ENCODE measurements at places on chromosomes 11 and 22.

GRCh38 chr11:39374963-39375698, 2084.3 kb downstream of the LRRC4C start:
- peak; percentile 3 for DNase-seq

DNA sequence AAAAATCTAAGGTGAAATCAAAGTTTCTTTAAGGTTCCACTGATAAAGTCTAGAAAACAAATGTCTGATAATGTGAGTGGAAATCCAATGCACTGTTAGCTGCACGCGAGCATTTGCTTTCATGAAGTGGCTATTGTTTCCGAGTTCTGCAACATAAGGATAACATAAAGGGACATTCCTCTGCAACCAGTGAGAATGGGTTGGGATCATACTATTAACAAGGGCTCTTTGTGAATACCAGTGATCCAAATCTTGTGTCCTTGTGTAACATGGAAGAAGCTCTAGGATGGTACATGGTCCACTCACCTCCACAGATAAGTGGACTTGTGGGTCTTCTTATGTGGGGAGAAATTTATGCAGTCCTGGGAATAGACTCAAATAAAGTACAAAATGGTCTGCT, 24.6 kb downstream of the APIP start:
- no peak for DNase-seq

GRCh38 chr22:29207562-29208501, 2.1 kb downstream of the EMID1 start:
- DNase-seq = peak; percentile 14

DNA sequence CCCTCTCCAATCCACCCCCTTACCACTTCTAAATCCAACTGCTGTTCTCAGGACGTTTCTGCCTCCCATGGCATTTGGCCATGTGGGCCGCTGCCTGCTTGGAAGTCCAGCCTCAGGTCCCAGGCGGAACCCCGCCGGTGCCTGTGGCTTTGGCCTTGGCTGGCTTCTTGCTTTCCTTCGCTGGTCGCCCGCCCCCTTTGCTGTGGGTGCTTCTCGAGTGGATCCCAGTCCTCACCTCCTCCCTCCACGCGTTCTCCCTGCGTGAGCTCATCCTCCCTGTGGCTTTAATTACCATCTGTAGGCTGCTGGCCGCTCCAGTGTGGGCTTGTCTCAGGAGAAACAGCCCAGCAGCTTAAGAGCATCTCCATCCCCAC, 111.7 kb downstream of the NECTIN1 start:
- DNase-seq = no peak

- no peak for DNase-seq
These were observed 10.4 kb upstream of the OR10V1 start for GRCh38 chr11:59724066-59724465.

DNA sequence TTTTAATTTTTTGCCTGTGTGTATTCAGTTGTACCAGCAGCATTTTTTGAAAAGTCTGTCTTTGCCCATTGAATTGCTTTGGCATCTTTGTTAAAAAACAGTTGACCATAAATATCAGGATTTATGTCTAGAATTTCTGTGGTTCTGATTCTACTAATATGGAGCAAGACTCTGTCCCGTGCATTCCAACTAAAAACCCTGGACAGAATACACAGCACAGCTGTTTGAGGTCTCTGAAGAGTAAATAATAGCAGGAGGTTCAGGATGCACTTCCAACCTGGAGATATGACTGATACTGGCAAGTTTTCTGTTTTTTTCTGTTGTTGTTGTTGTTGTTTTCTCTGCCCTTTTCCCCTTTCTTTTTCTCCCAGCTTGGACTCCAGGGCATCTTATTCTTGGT, 141.9 kb downstream of the TMEM135 start:
- no peak for DNase-seq

GRCh38 chr11:68933605-68934320, 30.1 kb downstream of the IGHMBP2 start:
- DNase-seq = no peak

GRCh38 chr22:37896939-37897338, 9.2 kb upstream of the MICALL1 start:
- DNase-seq = no peak

GRCh38 chr11:63793161-63793560, 20.1 kb upstream of the SPINDOC start:
- DNase-seq = no peak

- no peak for DNase-seq
These were observed 29.6 kb upstream of the OR5P2 start for GRCh38 chr11:7826324-7826723.

- peak; percentile 23 for DNase-seq
These were observed 2.8 kb downstream of the AAMDC start for GRCh38 chr11:77823775-77824174.

DNA sequence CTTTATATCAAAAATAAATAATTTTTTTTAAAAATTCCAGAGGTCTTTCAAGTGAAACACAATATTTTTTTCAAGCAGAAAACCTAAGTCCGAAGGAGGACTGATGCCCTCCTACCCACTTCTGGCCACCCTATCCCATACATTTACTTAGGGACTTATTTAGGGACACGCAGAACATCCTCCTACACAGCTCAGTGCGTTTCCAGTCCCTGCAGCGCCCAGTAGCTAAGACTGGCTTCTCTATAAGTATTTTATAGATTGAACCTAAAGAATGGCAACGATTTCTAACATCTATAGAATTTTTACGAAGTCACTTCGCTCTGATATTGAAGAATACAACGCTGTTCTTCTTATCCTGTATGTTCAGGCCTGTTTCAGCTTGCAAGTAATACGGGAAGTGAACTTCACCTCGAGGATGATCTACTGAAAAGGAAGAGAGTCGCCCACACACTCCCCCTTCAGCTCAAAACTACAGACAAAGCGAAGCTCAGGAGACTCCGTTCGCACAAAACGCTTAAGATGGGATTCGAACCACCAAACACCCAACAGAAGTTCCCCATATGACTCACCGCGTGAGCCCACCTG, 328 bp downstream of the CHEK2 start:
- no peak for DNase-seq

- no peak for DNase-seq
These were observed 13.3 kb downstream of the FAM118A start for GRCh38 chr22:45322873-45323525.
